ENCODE measurements at places on chromosomes 1 and 21. TPM values are rescaled to one million over a fixed set of nuclear protein-coding genes. Genes with fewer than 3 reads are reported as not detected.

Gene PROX1
- 20.5 TPM for total RNA-seq

Gene HES3
- not detected for total RNA-seq

Gene NBPF4
- not detected for total RNA-seq

GRCh38 chr1:1129381-1129821 lies 13.5 kb upstream of the C1orf159 start:
- no peak for DNase-seq

Gene DNASE2B
- total RNA-seq = 3.1 TPM

Gene CHODL
- 0.59 TPM for total RNA-seq

DNA sequence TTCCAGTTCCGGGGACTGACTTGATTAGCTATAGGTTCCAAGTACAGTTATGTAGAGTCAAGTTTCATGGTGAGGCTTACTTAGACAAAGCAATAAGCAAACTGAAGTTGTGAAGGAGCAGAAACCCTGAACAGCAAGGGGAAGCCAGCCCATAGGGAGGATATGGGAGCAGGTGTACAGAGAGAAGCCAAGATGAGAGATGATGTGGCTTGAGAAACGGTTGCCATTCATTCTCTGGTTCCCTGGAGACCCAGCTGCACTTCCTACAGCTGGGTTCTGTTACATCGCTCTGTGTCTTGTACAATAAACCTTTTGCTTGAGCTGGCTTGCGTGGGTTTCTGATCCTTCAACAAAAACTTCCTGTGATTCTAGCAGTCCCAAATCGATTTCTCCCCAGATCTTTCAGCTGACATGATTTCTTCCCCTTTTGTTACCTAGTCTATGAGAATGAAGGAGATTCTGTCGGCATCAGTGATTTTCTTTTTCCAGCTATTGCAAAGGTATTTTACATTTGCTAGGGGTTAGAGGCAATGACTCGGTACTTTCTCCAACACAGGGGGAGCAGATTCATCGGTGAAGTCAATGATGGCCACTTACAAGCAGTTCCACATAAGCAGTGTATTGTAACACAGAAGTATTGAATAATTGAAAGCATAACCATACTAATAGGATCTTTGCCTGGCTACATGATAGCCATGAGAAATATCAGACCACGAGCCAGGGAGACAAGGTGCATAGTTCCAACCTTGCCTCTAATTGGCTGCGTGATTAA lies 67.3 kb downstream of the URB2 start:
- no peak for DNase-seq

- no peak for DNase-seq
Observed at GRCh38 chr1:32336963-32337675, 1.1 kb upstream of the MARCKSL1 start.

Gene RIMS3
- 0.39 TPM for total RNA-seq

- no peak for DNase-seq
Observed at GRCh38 chr1:39413902-39414528, 77.4 kb upstream of the BMP8A start.

GRCh38 chr21:35585878-35586277 lies 474.4 kb downstream of the SETD4 start:
- DNase-seq = no peak

GRCh38 chr21:14259747-14260146 lies 43.8 kb downstream of the RBM11 start:
- DNase-seq = no peak

GRCh38 chr1:83676106-83676505 lies 322.8 kb downstream of the TTLL7 start:
- DNase-seq = no peak

DNA sequence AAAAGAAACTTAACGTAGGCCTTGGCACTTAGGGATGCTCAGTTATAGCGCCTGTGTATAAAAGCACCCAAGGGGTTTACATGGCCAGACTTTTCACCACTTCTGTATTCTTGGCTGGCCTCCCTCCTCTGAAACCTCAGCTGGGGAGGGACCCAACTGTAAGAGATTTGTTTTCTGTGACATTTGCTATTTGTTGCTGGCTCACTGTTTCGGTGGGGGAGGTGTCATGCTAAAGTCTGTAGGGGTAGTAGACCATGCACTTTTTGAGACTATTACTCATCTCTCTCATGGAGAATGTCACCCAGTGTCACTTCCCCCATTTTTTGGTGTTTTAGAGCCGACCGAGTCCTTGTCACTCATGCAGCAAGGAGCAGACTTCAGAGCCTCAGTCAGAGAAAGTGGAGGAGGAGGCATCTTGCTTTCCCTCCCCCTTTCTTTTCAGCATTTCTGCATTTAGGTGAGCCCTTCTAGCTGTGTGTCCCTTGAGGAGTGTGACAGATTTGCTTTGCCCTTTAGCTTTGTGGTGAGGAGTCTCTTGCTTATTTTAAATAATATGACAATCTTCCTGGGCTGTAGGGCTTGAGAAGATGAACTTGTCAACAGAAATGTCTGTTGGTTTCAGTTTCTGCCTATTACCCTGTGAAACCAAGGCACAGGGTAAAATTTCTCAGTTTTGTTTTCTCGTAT lies 160.1 kb downstream of the FASLG start:
- no peak for DNase-seq

GRCh38 chr1:199701726-199702125 lies 325.8 kb upstream of the NR5A2 start:
- DNase-seq = no peak

DNA sequence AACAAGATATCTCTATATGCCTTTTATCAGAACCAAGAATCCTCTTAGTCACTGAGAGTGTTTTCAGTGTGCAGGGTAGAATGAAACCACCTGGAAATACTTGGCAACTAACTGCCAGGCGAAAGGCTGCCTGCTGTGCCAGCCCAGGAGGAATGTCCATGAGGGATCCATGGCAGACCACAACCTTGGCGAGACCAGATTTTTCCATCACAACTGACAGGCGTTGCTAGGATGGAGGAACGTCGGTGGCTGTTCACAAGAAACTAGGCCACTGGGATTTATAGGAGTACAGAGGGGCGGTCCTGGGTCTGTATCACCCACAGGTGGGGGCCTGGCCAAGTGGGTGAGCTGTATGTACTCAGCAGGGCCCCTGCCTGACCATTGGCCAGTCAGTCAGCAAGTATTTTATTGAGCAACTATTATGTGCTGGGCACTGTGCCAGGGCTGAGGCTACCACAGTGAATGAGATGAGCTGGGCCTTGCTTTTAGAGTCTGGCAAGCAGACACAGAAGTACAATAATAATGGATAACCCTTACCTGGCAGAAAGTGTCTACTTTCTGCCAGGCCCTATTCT lies 199.4 kb downstream of the FOXD2 start:
- no peak for DNase-seq

GRCh38 chr1:156860628-156861423 lies at the start of gene NTRK1:
NTRK1 (plus strand) TSS chr1:156860865; CDS start chr1:156860935, 70 bp downstream.
- DNase-seq = no peak

GRCh38 chr1:227889863-227890405 lies 57.8 kb downstream of the WNT9A start:
- no peak for DNase-seq

DNA sequence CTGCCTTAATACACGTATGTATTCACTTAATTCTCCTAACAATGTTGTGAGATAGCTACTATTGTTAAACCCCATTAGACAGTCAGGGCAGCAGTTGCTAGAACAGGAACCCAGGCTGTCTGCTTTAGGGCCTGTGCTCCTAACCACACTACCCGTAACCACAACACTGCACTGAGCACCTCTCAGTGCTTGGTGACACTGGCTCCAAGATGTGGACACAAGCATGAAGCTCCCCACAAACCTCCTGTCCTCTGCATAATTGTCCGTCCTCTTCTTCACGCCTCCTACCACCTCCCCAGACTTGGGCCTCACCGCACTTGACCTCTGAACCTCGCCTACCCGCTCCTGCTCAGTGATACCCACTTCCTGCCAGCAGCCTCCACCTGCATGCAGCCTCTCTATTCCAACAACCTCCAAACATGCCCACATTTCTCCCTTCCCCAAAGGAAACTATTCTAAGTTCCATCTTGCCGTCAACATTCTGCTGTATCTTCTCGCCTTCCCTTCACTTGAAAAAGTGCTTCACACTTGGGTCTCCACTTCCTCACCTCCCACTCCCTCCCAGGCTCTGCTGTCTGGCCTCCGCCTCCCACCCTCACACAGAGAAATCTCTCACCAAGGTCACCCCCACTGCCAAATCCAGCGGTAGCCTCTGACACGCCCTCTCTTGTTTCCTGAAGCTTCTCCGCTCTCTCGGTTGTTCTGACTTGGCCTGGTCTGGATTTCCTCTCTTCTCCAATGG lies 14.6 kb upstream of the AHDC1 start:
- no peak for DNase-seq

DNA sequence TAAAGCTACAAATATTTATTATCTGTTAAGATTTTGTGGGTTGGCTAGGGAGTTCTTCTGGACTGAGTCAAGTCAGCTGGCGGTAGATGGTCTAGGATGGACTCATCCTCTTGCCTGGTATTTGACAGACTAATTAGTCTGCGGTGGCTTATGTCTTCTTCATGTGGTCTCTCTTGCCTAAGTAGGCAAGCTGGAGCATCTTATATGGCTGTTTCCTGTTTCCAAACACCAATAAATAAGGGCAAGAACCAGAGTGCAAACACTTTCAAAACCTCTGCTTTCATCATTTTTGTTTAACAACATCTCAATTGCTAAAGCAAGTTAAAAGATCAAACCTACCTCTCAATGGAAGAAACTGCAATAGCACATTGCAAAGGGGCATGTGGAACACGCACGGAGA lies 484.8 kb downstream of the PTPRC start:
- DNase-seq = no peak

GRCh38 chr1:17569200-17570139 lies 30.0 kb downstream of the ARHGEF10L start:
- DNase-seq = peak; percentile 82

DNA sequence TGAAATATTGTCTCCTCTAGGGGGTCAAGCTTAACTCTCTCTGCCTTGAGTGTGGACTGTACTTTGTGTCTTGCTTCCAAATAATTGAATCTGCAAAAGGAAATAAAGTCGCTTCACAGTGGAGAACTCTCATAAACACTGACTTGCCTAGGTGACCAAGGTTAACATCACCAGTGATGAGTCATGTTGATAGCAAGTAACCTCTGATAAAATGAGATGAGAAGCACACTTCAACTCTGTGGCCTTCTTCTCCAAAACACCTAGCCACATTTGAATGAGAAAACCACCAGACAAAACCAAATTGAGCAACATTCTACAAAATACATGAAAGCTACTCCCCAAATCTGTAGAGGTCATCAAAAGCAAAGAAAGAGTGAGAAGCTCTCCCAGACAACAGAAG lies 37.6 kb downstream of the PDE4B start:
- DNase-seq = no peak

DNA sequence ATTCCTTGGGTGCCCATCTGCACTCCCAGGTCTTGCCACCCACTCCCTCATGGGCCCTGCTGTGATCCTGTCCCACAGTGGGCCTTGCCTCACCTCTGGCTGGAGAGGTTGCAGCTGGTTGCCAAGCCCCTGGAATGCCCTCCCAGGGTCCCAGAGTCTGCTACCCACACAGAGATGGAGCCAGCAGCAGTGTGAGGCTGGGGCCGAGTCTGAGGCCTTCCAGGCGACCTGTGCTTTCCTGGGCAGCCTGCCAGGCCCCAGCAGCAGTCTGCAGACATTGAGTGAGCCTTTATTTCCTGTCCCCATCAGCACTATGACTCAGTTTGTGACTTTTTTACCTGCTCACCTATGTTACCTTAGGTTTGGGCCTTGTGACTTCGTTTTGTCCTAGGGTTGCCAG lies 25.0 kb upstream of the TSPAN2 start:
- no peak for DNase-seq

Gene OR2M3
- not detected for total RNA-seq

Gene PLA2G4A
- 0.71 TPM for total RNA-seq

DNA sequence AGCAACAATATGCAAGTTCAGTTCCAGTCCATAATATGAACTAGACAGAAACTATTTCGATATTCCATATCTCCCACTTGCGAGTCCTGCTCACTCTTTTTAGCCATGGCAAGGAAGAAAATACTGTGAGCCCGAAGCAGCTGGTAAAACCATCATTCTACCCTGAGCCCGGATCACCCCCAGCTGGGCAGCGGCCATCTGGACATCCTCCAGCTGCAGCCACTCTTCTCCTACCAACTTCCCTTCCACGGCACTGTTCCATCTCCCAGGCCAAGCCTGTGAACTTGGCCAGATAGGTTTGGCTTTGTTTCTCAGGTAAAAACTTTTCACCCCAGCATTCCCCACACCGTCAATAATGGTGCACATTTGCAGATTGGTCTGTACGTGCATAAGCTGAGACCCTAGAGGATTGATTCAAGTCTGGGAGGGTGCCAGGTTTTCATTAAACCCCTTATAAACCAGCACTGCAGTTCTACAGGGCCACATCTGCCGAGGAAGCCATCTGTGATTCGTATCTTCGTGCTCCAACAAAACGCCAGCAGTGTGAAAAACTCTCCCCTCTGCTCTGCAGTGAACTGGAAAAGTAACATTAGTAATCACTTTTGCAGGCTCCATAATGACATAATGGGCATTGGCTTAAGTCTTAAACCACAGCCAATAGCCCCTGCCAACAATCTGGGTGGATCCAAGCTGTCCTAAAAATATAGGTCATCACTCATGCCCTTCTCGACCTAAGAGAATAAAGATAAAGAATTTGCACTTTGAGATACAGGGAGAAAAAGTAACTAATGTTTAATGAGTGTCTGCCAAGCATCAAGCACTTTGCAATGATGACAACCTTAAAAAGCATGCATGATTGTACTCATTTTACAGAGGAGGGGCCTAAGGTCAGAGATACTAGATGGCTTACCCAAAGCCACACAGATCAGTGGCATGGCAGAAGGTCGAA lies 205.1 kb downstream of the PLPP3 start:
- DNase-seq = peak; percentile 69

Gene SERPINC1
- total RNA-seq = 0.51 TPM

DNA sequence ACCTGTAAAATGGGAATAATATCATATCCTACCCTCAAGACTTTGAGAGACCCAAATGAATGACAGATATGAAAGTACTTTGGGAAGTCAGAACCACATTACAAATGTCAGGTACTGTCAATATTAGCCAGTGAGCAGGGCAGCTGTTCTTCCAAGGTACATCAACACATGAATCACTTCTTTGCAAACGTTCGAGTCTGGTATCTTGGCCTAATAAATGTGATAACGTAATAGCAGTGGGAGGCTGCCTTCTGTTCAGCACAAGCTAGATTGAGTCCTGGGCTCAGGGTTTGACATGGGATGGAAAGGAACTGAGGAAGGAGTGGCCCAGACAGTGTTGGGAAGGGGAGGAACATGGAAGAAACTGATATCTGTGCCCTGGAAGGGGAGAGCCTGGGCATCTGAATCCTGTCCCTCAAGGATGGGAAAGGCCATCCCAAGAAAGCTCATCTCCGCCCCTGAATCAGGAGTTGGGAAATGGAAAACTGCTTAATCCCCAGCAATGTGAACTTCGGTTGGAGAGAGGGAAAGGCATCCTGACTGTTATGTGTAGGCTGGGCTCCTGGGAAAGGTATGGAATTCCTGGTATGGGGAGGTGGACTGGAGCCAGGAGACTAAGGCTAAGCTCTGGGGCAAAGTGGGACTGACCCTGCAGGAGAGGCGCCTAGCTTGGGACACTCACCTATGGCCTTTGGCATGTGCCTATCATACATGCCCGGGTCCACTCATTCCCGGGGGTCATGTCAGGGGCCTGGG lies 14.3 kb downstream of the KCNC4 start:
- DNase-seq = no peak

GRCh38 chr1:118481126-118481525 lies 296.1 kb upstream of the SPAG17 start:
- no peak for DNase-seq

Measured in psoas muscle (tissue), 8 donors.